Sigmoid colon (tissue), 7 donors: ENCODE measurements at places on chromosomes 11 and 22. TPM values are rescaled to one million over a fixed set of nuclear protein-coding genes. Genes with fewer than 3 reads are reported as not detected.

- peak; percentile 57 for DNase-seq
These were observed 5.7 kb downstream of the SIGIRR start for GRCh38 chr11:409008-409599.

DNA sequence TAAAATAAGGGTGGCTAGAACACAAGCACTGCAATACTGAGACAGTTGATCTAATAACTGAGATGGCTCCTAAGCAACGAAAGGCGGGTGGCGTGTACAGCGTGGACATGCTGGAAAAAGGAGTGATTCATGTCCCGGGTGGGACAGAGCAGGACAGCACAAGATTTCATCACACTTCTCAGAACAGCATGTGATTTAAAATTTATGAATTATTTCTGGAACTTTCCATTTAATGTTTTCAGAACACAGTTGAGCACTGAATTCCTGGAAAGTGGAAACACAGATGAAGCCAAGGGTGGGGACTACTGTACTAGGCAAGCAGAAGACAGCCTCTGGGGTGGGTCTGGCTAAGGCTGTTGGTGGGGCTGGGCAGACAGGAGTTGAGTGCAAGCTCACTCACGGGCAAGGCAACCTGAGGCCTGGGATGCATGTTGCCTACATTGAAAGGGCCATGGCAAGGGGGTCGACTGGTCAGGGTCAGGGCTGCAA lies 165.6 kb upstream of the DDI1 start:
- peak; percentile 89 for DNase-seq

BLID gene
- total RNA-seq = 1.6 TPM

NLRP10 gene
- total RNA-seq = not detected
